Activated CD4-positive, alpha-beta T cell treated with anti-CD3 and anti-CD28 coated beads for 36 hours (primary cell): ENCODE measurements at places on chromosomes 4 and X.

DNA sequence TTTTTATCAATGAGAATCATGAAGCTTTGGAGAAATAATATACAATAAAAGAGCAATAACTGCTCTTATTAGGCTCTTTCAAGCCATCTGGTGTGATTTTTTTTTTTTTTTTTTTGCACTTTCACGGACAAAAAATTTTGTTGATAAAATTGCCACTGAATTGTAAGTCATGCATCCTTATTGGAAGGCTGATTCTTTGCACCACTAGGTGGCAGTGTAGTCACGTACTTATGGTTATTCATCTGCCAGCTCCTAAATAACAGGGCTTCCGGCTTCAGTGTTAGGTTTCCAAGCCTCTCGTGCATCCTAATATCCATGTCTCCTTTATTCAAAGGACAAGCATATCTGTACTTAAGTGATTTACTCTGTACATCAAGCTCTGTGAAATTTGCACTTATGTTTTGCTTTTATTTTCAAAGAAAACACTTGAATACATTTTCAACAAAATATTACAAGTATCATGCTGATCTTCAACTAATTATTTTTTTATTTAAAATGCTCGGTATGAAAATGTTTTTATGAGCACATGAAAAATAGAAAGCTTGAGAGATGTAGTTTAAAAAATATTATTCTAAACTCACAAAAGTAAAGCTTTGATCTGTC, 1578.3 kb upstream of the TENM3 start:
- DNase-seq: peak; percentile 72

DNA sequence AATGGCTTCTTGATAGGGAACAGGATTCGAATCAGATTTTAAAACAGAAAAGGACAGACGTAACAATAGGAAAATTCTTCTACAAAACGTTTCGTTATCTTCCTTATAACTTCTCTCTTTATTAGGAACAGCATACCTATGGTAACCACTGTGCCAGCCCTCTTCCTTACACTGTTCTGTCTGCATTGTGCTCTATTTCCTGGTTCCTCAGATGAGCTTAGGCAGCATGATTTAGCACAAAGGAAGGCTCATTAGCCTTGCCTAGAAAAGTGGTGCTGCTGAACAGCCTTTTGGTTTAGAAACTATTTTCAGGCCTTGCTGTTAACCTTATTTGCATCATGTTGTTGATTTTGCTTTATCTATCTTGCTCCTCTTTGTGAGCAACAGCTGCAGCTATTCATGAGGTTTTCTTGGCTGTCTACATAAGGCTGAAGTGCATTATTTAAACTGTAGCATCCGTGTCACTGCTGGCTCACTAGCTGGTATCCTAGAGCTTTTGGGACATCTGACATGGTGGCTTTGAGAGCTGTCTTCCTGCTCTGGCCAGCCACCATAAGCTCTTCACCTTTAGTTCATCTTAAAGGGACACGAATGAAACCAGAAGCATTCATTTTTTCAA, 69.9 kb upstream of the NRK start:
- DNase-seq: no peak

DNA sequence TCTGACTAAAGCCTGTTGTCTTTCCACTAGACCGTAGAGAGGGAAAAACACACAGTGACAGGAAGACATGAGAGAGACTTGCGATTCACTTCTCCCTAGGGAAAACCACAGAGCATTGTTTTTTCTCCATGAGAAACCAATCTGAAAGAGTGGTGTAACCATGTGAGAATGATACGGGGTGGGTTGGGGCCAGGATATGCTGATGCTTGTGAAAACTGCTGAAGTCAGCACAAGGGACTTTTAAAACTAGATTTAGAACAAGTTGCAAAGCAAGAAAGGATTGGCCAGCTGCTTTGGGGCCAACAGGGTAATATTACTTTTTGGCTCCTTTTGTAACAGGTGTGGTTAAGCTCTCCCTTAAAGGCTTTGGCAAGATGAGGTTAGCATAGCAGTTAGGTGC, 66.1 kb downstream of the NHSL2 start:
- no peak for DNase-seq

DNA sequence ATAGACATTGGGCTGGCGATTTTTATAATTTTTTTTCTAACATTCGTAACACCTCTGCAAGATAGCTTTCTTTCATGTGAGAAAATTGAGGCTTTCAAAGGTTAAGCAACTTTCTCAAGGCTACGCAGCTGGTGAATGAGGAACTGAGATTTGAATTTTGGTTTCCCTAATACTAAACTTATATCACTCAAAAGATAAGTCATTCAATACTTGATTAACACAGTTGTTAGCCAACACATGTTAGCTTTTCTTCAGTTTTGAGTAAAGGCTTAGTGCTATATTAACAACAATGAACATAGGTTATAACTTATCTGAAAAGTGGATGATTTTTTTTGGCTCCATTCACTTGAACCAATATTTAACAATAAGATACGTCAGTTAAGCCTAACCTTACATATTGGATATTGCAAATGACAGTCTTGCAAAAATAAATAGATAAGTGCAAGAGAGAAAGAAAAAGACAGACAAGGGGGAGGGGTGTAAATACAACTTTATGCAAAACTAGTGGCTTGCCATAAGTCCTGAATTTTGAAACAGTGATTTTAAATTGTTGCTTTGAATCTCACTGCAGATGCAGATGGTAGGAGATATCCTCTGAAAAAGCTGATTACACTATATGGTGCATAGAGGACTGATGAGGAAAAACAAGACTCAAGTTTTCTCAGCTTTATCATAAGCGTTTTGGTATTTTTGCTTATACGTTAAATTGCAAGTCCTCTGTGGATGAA, 11.1 kb upstream of the GPM6A start:
- no peak for DNase-seq

- no peak for DNase-seq
These were observed 69.2 kb downstream of the PRDM5 start for GRCh38 chr4:120853161-120853935.

GRCh38 chr4:61376301-61376700, 176.2 kb downstream of the ADGRL3 start:
- DNase-seq: no peak

GRCh38 chrX:134369576-134369975, 90.4 kb upstream of the HPRT1 start:
- no peak for DNase-seq

DNA sequence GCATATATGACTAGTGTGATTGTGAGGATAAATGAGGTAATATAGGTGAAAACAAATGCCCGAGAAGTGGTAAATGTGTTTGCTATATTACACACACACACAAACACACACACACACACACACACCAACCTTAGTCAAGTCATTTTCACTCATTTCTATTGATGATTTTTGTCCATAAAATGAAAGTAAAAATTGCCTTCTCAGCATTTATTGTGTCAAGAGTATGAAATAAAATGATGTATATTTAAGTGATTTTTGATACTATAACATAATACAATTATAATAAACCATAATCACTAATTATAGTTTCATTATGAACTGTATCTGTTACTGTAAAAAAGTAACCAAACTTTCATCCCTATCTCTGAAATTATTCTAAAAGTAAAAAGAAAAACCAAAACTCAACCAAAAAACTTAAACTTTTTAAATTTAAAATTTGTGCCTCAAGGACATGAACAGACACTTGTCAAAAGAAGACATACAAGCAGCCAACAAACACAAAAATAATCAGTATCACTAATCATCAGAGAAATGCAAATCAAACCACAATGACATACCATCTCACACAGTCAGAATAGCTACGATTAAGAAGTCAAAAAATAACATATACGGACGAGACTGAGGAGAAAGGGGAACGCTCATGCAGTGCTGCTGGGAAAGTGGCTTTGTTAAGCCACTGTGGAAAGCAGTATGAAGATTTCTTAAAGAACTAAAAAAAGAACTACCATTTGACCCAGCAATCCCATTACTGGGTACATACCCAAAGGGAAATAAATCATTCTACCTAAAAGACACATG, 601.0 kb downstream of the TMA16 start:
- DNase-seq: no peak

- no peak for DNase-seq
These were observed 53.1 kb downstream of the ELF4 start for GRCh38 chrX:130057209-130057608.

DNA sequence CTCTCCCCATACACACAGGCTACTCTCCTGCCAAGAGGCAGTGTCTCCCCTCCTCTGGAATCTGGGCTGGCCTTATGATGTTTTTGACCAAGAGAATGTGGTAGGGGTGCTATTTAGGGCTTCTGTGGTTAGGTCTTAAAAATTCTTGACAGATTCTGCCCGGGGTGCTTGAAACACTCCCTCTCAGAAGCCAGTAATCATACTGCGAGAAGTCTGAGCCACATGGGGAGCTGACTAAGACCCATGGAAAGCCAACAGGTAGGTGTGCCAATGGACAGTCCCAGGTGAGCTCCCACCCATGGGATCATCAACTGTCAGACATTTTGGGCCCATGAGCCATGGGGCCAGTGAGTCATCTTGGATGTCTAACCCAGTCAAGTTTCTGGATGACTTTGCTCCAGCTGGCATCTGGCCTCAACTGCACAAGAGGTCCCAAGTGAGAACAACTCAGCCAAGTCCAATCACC, 315.7 kb downstream of the FBXW7 start:
- DNase-seq: peak; percentile 65

DNA sequence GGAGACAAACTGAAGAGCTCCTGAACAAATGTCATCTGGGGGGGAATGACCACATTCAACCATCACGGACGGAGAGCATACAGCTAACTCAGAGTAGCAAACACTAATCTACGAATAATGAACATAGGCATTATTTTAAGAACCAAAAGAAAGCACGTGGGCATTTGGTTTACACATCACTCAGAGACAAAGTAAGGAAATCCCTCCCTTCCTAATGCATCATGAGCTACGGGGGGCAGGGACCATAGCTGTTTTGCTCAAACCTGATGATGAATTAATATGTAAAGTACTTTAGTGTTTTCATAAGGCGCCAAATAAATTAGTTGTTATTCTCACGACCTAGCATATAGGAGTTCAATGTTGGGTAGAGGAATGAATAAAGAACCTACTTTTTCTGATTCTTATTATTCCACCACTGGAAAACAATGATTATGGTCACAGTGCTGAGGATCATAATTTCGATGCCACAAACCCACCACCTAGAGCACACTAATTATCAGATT, 11.7 kb upstream of the TMEM156 start:
- peak; percentile 53 for DNase-seq
